Non-pigmented ciliary epithelial cell (primary cell): ENCODE measurements at places on chromosomes 12 and 14.
A peak's percentile ranks its signal among the peaks of the same experiment; 100 is the strongest.

DNA sequence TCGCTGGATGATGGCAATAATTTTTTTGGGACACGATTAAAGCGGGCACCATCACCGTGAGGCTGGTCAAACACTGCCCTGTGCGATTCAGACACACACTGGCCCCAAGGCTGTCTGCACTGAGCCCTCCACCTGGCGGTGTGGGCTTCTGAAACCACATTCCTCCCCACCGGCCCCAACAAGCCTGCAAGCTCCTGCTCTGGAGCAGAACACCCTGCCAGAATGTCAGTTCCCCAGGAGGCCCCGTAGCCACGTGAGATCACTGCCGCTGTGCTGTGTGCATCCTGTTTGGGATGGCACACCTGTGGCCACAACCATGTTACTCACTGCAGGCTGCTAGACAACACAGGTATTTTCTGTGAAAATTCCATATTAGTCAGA is 7.9 kb downstream of the GSC start:
- no peak for DNase-seq

GRCh38 chr14:68497011-68497410 is 295.9 kb downstream of the ZFP36L1 start:
- no peak for DNase-seq

GRCh38 chr12:107458163-107458562 is 227.4 kb upstream of the PWP1 start:
- no peak for DNase-seq

GRCh38 chr12:68499616-68500015 is 111.1 kb upstream of the RAP1B start:
- DNase-seq, result no peak

GRCh38 chr12:1915082-1915968 is 3.1 kb downstream of the CACNA2D4 start:
- DNase-seq, result no peak

DNA sequence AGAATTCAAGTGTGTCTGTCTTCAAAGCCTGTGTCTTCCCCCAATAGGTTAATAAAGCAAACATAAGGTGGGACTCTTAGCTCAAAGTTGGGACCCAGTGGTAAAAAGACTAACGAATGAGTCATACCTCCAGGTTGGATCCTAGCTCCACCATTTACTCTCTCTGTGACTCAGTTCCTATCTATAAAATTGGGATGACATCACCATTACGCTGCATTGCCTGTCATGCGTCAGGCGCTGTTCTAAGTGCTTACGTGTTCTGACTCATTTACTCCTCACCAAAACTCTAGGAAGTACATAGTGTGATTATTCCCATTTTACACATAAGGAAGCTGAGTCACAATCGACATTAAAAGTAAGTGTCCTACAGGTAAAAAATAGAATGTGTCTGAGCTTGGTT is 915.8 kb downstream of the VRK1 start:
- no peak for DNase-seq

- DNase-seq, result no peak
These were observed 1189.0 kb upstream of the FLRT2 start for GRCh38 chr14:84340938-84341337.

DNA sequence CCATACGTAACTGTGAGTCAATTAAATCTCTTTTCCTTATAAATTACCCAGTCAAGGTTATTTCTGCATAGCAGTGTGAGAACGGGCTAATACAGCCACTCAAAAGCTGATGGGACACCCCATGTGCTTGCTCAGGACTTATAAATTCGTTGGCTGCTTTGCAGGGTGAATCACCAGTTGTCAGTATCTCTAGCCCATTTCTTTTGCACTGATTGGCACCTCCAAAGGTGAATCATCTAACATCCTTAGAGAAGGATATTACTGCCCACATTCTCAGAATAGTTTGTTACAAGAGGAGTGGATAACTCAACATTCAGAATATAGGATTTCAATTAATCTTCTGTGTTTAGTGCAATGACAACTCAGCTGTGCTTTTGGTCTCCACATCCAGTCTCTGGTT is 601.5 kb downstream of the KCNH5 start:
- peak; percentile 53 for DNase-seq

DNA sequence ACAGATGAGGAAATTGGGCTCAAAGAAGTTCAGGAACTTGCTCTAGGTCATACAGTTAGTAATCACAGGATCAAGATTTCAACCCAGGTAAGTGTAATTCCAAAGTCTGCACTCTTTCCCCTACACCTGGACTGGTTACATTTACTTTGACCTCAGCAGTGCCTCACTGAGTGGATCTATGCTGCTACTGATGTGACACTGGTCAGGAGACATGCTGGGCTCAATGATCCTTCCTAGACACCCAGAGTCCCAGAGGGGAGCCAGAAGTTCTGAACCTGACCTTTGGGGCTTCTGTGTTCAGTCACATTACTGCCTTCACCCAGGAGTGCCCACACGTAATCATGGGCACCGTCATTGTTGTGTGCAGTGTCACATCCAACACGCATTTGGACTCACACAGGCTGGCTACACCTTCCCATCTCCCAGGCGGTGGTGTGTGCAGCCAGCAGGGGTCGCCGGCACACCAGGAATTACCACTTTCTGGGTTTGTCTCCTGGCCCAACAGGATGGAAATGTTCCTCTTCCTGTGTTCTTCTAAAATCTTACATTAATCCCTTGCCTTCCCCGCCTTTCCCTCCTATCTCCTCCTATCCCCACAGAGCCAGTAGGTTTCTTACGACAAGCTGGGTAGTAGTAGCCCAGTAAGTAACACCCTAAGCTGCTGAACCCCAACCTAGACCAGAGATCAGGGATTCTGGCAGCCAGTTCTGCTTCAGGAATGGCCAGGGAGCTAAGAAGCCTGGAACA is 25.6 kb downstream of the CALCOCO1 start:
- DNase-seq, result no peak

GRCh38 chr12:23885394-23885793 is 64.1 kb downstream of the SOX5 start:
- DNase-seq, result no peak

DNA sequence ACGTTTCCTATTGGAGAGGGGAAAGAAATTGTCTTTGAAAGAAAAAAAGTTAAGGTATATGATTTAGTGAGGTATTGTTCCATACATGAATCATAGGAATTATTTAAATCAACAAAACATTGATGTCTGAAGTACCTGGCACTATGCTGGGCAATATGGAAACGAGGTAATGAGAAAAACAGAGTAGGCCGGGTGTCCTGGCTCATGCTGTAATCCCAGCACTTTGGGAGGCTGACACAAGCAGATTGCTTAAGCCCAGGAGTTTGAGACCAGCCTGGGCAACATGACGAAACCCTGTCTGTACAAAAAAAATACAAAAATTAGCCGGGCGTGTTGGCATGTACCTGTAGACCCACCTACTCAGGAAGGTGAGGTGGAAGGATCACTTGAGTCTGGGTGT is 45.9 kb downstream of the AEBP2 start:
- no peak for DNase-seq

GRCh38 chr12:23666866-23667265 is 282.6 kb downstream of the SOX5 start:
- DNase-seq, result no peak

DNA sequence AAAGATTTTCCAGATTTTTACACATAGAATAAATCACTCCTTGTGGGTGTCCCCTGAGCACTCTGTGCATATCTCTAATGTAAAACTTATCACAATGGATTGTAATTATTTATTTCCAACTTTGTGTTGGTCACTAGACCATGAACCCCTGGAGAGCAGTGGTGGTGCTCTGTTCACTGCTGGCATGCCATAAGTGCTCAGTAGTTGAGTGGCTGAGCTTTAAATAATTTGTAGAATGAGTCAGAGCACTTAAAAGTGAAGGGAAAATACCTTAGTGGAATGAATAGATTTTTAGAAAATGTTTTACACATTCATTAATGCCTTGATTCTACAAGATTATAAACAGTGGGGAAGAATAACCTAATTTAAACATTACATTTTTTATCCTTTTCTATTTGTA is 6.3 kb downstream of the MGAT4C start:
- peak; percentile 57 for DNase-seq

DNA sequence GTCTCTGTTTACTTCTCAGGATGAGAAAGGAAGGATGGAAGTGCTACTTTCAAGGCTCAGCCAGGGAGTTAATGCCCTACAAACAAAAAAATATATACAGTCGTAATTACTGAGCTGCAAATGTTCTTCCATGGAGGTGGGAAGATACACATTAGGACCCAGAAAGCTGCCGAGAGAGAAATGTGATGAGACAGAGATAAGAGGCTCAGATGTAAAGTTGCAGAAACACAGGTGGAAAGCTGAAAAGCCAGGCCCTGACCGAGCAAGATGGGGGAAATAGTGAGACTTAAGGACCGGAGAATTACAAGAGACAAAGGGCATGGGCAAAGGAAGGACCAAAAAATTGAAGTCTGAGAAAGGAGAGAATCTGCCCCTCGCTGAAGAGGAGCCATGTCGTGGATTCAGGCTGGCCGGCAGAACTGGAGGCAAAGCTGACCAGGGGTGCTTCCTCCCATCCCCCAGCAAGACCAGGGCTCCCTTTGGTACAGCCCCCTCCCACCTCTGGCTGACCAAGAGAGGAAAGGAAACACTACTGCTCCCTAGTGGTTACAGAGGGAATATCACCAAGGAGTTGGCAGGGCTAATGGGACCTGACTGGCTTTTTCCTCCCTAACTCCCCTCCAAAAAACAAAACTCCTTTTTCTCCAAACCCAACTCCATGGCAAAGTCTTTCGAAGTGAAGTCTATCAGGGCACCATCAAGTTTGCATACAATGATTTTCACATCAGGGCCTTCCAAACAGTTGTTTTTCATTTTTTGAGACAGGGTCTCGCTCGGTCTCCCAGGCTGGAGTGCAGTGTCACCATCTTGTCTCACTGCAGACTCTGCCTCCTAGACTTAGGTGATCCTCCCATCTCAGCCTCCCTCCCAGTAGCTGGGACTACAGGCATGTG is 12.1 kb downstream of the ZFHX2 start:
- no peak for DNase-seq

- no peak for DNase-seq
These were observed 86.5 kb downstream of the PIWIL1 start for GRCh38 chr12:130423991-130424857.

DNA sequence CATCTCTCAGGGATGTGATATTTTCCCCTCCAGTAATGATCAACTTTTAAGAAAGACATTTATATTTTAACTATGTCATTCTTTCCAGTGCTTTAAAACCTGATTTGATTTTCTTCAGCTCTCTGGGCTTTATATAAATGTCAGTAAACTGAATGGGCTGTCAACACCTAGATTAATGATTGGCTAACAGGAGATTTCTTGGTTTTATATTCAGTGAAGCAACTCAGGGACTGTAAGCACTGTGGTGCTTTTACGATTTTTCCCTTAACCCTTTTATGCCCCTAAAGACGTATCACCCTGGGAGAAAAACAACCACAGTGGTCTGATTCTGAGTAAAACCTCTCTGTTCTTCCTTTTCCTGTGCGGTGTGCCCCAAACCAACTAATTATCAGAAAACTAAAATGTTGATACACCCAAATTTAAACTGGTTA is 38.0 kb downstream of the PTGER2 start:
- DNase-seq, result no peak

DNA sequence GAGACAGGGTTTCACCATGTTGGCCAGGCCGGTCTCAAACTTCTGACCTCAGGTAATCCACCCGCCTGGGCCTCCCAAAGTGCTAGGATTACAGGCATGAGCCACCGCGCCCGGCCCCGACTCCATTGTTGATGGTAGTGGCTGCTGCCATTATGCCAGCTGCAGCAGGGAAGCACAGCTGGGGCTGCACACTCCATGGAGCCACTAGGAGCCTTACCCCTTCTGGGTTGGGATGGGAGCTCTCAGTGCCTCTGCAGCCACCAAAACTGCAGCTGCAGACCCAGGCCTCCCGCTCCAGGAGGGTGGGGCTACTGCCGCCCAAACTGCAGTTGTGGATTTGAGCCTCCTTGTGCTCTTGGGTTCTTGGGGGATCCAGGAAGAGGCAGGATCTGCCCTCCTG is 25.9 kb downstream of the TCHP start:
- DNase-seq, result no peak
